Activated CD8-positive, alpha-beta memory T cell treated with anti-CD3 and anti-CD28 coated beads for 4 hours (primary cell): ENCODE measurements at places on chromosomes 2 and 18.

DNA sequence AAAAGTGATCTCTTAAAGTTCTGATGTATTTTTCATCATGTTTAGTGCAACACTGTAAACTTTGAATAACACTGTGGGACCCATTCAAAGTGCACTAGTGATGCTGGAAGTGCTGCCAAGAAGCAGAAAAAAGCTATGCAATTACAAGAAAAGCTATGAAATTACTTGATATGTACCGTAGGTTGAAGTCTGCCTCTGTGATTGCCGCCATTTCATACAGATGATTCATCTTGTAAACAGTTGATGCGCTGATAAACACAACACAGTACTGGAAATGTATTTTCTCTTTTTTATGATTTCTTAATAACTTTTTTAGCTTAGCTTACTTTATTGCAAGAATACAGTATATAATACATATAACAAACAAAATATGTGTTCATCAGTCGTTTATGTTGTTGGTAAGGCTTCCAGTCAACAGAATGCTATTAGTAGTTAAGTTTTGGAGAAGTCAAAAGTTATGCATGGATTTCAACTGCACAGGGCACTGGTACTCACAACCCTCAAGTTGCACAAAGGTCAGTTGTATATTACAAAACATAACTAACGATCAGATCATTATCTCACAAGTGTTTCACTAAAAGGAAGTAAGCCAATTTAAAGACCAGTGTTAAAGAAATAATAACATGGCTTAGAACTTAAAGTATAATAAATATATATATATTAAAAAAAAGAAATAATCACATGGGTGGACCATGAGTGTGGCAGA is 82.0 kb downstream of the SGPP2 start:
- DNase-seq = no peak

- DNase-seq = no peak
Measured at GRCh38 chr2:43171789-43172188, 54.6 kb downstream of the ZFP36L2 start.

- no peak for DNase-seq
Measured at GRCh38 chr2:184793176-184793575, 194.8 kb downstream of the ZNF804A start.

GRCh38 chr2:172985139-172985892 is 90.3 kb upstream of the MAP3K20 start:
- no peak for DNase-seq

DNA sequence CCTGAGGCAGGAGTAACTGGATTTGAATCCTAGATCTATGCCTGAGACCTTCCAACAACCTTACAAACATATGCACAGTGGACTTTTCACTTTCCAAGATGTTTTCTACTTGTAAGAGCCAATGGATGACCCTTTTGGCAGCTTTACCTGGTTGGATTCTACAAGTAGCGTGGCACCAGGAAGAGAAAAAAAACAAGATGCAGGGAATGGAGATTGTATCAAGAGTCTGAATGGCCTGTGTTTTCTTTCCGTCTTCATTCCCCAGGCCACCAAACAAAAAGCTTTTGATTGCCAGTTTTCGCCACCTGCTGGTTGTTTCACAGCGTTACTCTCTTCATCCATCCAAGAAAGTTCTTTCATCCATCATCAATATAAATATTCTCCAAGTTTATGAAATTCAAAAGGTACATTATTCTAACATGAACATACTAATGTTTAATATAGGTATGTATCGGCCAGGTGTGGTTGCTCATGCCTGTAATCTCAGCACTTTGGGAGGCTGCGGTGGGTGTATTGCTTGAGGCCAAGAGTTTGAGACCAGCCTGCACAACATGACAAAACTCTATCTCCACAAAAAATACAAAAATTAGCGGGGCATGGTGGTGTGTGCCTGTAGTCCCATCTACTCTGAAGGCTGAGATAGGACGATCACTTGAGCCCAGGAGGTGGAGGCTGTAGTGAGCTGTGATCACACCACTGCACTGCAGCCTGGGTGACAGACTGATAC is 3.5 kb upstream of the BCL2 start:
- no peak for DNase-seq

- DNase-seq = no peak
Measured at GRCh38 chr2:121080013-121080772, 204.8 kb downstream of the TFCP2L1 start.

DNA sequence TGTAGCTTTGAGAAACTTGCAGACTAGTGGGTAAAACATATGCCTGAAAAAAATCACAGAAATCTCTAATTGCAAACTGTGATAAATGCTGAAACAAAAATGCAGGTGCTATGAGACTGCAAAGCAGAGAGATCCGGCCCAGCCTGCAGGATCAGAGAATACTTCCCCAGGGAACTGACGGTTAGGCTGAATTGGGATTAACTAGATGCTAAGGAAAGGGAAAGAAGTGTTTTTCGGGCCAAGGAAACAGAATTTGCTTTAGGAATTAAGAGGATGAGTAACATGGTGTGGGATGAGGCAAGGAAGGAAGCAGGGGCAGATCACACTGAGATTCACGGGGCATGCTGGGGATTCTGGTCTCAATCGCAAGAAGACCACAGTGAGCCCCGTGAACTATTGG is 71.5 kb downstream of the OSBPL6 start:
- no peak for DNase-seq

DNA sequence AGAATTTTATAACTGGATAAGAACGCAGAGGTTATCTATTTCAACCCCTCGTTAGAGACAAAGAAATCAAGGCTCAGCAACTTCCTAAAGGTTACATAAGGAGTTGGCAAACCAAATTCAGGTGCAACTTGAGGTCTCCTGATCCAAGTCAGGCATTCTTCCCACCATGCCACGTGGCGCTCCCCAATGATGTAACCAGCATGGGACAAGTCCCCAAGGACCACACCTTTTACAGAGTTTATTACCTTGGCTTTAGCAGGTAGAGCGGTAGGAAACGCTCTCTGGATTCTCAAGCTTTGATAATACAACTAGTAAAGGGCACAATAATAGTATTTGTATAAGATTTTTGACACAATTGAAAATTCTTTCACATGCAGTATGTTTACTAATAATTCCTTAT is 26.7 kb upstream of the MBOAT2 start:
- DNase-seq = no peak

- DNase-seq = no peak
Measured at GRCh38 chr18:44759925-44760342, 79.2 kb downstream of the SETBP1 start.

- DNase-seq = no peak
Measured at GRCh38 chr18:24964216-24964615, 387.8 kb downstream of the ZNF521 start.

DNA sequence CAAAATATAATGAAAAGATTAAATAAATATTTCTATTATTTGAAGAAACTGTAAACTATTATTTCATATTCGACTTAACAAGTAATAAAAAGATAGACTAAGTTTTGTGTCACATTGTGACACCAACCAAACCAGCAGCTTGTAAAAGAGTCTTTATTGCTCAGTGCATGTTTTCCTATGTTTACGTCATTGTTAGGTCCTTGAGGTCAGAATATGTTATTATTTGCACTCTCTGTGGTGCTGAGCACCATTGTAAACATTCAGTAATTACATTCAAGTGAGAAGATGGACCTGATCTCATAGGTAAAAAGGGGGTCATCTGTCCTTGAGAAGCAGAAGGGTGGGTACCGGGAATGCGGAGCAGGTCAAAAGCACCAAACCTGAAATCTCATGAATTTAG is 1999.1 kb upstream of the CELF4 start:
- no peak for DNase-seq

GRCh38 chr2:200121931-200122330 is 166.5 kb downstream of the MAIP1 start:
- DNase-seq = no peak

- DNase-seq = peak; percentile 21
Measured at GRCh38 chr18:51196118-51196810, 1.2 kb downstream of the MEX3C start.

DNA sequence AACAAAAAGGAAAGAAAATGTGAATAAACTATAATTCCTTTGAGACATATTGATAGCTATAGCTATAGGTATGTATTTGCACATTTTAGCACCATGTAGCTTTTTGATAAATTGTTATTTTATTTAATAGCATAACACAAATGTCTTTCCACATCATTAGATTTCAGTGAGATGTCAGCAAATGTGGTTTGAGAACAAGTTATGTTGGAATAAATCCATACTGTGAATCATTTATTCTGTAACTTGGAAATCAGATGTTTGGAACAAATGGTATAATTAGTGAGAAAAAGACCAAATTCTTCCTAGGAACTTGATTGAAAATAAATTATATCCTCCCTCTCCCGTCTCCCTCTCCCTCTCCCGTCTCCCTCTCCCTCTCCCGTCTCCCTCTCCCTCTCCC is 62.8 kb downstream of the NABP1 start:
- DNase-seq = no peak

DNA sequence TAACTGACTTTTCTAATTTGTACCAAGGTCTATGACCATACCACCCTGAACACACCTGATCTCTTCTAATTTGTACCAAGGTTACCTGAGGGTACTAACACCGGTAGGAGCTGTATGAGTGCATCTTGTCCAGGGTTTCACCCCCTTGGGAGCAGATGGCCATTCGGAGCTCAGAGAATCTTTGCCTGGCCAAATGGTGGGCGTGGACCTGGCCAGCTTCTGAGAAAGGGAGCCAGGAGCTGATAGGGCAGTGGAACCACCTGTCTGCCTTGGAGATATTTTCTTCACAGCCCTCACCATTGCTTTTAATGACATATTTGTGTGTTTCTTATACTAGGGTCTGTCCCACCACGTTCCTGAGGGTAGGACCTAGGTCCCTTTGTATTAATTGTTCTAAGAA is 188.9 kb downstream of the LDLRAD4 start:
- DNase-seq = no peak

GRCh38 chr18:49332706-49333406 is 127.6 kb downstream of the DYM start:
- DNase-seq = no peak

- DNase-seq = no peak
Measured at GRCh38 chr18:62186499-62186773, 420 bp downstream of the PIGN start.

- no peak for DNase-seq
Measured at GRCh38 chr2:231611273-231612108, 18.8 kb downstream of the TEX44 start.

DNA sequence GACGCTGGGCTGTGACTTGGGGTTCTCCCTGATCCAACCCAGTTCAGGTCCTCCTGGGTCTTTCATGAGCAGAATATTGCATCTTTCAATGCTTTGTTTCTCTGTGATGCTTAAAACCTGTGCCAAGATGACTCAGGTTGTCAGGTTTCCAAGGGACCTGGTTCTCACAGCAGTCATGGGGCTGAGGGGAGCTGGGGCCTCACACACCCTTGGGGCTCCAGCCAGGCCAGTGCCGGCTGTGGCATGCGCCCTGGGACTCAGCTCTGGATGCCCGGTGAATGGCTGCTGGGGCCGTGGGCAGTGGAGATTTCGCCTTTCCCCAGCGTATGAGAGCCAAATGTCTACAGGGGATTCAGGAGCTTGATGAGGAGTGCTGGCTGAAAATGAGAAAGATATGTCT is 29.6 kb downstream of the EDAR start:
- no peak for DNase-seq

DNA sequence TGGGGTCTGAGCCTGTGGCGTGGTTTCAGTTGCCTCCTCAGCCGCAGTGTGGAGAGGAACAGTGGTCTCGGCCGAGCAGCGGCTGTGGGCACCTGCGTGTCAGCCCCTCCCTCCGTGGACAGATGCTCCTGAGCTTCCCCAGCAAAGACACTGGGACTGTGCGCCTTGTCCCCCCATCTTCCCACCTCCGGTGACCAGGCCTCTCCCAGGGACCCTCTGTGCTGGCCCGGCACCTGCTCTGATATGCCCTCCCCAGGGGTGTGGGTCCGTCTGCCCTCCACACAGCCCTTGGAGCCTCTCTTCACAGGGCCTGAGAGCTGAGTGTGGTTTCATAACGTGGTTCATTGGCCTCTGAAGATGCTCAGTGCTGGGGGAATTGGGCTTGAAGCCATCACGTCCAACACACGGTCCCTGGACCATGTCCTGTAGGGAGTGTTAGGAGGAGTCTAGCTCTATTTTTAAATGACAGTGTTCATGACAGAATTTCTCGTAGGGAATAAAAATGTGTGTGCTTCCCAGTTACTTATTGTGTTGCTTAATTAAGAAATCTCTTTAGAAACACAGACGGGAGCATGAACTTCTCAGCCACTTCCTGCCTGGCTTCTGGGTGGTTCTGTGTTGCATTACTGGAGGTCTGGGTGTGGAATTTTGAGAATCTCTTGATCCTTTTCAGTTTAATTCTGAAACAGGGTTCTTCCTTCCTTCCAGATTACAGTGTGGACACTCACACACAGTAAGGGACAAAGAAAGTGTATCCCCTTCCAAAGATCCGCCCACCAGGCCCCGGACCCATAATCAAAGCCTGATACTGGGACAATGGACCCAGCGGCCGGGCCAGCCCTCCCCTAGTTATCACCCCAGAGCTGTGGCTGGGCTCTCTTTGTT is 110.7 kb downstream of the NFATC1 start:
- no peak for DNase-seq

DNA sequence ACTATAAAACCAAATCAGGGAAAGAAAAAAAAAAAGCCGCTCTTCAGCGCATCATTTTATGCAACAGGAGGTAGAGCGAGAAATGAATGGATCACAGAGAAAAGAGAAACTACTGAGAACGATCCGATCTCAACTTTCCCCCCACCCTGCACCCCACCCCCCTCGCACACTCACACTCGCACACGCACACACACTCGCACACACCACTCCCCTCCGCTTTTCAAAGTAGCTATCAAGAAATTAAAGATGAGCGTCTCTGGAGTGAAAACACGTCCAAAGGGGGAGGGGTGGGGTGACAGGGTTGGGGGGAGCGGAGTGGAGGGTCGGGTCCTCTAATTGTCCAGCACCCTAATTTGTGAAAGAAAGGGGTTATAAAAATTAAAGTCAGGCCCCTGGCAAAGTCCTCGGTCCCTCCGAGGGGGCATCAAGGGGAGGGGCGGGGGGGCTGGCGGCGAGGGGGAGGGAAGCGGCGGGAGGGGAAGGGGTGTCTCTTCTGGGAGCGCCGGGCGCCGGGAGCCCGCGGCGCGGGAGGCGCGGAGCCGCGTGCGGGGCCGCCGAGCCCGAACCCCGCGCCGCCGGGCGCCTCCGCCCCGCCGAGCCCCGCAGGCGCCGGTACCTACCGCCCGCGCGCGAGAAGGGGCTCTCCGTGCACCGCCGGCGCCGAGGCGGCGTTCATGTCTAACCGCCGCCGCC is 428 bp downstream of the TCF4 start:
- DNase-seq = no peak

DNA sequence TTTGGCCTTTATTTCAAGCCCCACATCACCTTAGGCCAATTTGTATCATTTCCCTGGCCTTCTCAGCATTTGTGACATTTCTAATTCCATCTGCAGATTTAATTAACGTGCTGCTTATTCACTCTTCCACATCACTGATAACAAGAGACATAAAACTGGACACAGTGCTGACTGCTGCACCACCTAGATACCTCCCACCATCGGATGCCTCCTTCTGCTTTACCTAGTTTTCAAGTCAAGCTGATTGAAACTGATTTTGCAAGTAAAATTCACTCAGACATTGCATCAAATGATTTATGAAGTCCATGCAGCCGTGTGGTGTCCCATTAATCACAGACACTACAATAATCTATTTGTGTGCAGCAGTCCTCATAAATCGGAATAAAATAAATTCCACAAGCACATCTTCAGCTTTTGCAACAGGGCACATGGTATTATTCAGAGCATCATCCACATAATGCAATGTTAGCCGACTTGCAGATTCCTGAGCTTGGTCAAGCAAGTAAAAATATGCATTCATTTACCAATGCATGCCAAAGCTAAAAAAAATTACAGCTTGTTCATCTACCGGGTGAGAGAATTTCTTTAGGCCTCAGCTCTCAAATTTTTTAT is 15.9 kb upstream of the CRIM1 start:
- no peak for DNase-seq
